Stimulated activated naive CD4-positive, alpha-beta T cell (primary cell): ENCODE measurements at places on chromosomes 1 and 21.

GRCh38 chr1:243313635-243314536 is 58.0 kb downstream of the SDCCAG8 start:
- no peak for DNase-seq

- no peak for DNase-seq
Observed at GRCh38 chr1:157485793-157486192, 66.5 kb downstream of the FCRL5 start.

DNA sequence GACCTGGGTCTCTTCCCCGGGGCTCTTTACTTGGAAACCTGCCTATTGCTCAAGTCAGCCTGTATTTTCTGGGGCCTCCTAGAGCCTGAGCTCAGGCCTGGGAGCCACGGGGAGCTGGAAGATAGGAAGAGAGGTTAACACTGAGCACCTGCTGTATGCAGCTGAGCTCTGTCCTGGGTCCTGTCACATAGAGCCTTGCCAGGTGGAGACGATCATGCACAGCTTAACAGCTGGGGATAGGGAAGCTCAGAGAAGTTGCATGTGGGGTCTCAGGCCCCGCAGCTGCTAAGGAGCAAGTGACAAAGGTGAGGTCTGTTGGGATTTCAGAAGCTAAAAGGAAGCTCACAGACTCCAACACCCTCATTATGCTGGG is 127.4 kb upstream of the TMEM51 start:
- no peak for DNase-seq

- no peak for DNase-seq
Observed at GRCh38 chr1:233113009-233113879, 162.8 kb downstream of the NTPCR start.

DNA sequence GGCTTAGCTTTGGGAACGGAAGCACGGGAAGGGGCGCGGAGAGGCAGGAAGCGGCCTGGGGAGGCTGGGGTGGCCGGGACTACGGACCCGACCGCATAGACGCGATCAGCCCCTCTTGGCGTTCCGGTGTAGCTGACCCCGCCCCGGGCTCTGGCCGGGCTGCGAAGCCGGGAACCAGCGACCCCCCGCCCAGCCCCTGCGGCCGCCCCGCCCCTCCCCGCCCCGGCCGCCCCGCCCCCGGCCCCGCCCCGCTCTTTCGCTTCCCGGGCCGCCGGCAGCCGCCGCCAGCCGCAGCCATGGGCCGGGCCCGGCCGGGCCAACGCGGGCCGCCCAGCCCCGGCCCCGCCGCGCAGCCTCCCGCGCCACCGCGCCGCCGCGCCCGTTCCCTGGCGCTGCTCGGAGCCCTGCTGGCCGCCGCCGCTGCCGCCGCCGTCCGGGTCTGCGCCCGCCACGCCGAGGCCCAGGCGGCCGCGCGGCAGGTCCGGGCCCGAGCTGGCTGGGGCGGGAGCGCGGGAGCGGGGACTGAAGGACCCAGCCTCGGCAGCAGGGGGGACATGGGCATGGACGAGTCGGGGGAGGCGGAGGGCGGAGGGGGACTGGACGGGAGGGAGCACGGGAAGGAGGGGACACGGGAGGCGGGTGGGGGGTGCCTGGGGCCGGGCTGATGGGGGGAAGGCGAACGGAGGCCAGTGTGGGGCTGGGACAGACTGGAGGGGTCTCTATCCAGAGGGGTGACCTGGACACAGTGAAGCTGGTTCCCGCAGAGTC is at the start of gene SELENON:
Gene SELENON, plus strand, starts transcription at position 259 of the 768 bp plus-strand sequence. Its CDS starts 38 bp downstream, at position 297.
- peak; percentile 36 for DNase-seq
